Activated CD4-positive, alpha-beta T cell treated with anti-CD3 and anti-CD28 coated beads, Interleukin-2, amount 50 U/mL, for 16 hours (primary cell): ENCODE measurements at places on chromosomes 4 and X.

DNA sequence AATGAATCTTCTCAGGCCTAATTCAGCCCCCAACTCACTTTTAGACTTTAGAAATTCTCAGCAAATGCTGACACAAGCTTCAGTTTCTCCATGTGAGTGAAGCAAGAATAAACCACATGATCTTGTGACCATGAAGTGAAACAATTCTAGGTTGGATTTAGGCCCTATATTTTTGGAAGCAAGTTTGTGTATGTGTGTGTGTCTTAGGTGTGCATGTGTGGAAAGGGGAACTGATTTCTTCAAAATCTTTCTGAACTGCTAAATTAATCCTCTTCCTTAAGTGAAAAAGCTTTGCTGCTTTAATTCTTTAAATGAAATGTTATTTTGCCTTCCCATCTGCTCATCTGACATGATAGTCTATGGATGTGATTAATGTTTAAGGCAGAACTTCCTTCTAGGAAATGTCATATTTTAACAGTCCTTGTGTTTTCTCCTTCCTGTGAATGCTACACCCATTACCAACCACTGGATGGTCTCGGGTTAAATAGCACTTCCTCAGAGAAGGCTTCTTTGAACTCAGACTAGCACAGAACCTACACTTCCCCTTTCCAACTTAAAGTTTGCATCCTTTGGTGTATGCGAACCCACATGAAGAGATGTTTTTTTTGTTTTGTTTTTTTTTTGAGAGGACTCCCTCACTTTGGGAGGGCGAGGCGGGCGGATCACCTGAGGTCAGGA lies 1.2 kb upstream of the TMEM144 start:
- no peak for DNase-seq

DNA sequence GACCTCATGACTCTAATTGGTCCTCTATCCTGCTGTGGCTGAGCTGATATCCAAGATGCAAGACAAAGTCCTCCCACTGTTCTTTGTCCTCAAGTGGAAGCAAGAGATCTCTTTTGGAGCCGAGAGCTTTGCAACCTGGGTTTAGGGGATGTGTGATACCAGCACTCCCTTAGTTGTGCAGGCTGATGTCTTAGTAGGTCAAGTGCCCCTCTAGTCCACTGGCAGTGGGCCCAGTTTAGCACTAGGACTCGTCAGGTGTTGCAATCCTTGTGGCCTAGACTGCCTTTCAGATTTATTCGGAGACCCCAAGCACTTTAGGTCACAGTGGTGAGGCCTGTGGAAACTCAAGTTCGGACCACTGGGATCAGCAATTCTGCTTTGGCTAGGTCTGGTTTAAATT lies 64.0 kb downstream of the GPRASP3 start:
- DNase-seq = no peak

DNA sequence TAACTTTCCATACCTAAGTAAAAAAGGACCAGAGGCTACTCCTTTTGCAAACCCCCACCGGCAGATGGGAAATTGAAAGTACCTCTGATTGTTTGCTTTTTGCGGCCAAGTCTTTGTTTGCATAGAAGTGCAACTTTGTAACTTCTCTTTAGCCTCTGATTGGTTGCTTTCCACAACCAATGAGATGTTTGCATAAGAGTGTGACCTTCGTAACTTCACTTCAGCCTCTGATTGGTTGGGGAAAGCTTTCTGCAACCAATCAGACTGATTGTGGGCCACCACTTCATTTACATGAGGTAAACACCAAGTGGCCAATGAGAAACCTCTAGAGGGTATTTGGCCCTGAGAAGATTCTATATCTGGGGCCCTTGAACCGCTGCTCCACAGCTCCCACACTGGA lies 48.8 kb upstream of the PGRMC1 start:
- DNase-seq = no peak

DNA sequence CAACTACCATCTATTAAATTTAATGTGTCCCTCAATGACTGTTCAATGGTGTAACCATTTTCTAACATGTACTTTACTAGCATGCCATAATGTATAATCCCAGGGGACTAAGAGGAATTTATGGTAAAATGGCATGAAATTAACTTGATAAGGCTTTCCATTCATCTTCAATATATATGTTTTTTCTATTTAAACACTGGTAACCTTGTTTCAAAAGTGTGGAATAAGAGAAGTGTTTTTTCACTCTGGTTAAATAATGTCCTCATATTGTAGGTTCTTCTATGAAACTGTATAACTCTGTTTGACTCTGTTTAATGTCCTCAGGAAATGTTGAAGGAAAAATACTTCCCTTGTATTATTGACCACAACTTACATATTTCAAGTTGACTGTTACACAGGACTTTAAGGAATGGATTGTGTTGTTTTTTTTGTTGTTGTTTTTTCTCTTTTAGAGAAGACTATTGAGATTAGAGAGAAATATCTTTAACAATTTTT lies 113.8 kb upstream of the ARSJ start:
- DNase-seq = no peak

- no peak for DNase-seq
Observed at GRCh38 chr4:79065262-79065661, 126.0 kb upstream of the PAQR3 start.

GRCh38 chr4:24601121-24601520 lies 16.8 kb upstream of the DHX15 start:
- DNase-seq = no peak

- peak; percentile 44 for DNase-seq
Observed at GRCh38 chr4:112523008-112523721, 7.2 kb upstream of the NEUROG2 start.

DNA sequence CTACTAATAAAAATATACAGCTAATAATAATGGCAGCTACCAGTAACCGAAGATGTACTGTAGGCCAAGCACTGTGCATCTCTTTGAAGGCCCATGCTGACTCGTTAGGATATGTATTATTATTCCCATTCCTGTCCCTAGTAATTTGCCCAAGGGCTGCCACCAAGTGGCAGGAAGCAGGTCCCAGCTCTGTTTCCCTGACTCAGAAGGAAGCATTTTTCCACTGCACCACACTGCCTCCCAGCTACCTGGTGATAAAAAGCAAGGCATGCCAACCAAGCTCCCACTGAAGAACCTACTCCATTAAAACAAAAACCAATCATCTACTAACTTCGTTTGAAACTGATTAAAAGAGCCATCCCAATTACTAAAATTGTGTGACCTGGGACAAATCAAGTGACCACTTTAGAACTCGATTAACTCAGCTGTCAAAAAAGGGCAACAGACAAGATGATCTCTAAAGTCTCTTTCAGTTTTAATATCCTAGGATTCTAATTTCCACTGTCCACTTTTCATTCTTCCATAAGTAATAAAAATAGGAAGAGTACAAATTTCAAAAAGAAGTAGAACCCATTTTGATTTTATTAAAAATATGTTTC lies 24.3 kb upstream of the PGM2 start:
- DNase-seq = peak; percentile 4

DNA sequence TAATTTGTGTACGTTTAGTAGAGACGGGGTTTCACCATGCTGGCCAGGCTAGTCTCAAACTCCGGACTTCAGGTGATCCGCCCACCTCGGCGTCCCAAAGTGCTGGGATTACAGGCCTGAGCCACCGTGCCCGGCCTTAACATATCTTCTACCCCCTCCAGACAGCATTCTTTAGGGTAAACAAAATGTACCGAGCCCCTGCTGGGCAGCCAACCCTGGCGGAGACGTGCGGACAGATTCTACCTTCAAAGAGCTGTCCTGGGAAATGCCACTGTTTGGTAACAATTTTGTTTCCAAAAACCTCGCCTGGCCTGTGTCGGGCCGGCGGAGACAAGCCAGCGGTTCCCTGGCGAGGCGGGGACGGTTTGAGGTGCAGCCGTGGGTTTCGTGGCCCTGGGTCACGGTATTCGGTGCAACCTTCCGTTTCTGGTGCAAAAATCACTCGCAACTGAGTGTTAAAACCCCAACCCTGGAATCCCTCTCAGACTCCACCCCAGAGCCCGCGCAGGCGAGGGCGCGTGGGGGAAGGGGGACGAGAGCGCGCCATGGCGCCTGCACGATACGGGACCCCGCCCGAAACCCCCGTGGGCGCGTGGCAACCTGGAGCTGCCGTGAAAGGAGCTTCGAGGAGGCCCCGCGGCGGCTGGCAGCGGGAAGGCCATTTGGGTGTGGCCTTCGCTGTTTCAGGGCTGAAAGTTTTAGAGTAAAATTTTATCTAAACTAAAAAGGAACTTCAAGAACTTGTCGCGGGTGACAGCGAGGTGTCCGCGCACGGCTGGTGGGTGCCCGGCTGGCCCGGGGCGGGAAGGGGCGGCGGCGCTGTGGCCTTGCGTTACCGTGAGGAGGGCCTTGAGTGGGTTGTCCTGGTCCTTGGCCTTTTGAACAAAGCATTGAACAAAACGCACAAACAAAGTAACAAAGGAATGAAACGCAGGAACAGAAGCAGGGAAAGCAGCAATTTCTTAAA lies 17.0 kb downstream of the MRFAP1 start:
- DNase-seq = no peak

DNA sequence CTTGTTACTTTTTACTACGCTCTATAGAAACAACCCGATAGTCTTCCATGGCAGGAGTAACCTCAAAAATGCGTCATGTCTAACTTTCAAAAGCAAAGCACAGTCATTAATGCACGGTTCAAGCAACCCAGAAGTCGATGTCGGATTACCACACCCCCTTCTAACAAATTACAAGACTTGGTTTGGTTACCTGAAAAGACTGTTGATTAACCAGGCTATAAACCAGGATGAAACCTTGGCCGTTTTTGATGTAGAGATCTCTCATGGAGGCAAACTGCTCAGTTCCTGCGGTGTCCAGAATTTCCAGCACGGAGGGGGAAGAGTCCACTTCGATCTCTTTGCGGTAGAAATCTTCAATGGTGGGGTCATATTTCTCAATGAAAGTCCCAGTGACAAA lies 2.4 kb downstream of the RAP2C start:
- DNase-seq = peak; percentile 58

DNA sequence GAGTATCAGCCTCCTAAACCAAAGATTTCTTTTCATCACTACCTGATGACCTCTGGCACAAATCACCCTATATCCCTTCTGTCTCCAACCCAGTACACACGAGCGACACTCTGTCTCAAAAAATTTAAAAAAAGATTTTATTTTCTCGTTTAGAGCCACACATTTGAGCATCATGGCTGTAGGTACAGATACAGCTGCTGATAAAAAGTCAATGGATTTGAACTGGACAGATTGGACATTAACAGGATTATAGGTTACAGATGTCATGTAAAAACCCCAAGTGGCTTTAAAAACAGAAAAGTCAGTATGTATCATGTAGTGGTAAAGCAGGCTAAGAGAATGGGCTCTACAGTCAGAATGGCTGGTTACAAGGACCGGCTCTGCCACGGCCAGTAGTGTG lies 171.1 kb downstream of the SCFD2 start:
- no peak for DNase-seq

DNA sequence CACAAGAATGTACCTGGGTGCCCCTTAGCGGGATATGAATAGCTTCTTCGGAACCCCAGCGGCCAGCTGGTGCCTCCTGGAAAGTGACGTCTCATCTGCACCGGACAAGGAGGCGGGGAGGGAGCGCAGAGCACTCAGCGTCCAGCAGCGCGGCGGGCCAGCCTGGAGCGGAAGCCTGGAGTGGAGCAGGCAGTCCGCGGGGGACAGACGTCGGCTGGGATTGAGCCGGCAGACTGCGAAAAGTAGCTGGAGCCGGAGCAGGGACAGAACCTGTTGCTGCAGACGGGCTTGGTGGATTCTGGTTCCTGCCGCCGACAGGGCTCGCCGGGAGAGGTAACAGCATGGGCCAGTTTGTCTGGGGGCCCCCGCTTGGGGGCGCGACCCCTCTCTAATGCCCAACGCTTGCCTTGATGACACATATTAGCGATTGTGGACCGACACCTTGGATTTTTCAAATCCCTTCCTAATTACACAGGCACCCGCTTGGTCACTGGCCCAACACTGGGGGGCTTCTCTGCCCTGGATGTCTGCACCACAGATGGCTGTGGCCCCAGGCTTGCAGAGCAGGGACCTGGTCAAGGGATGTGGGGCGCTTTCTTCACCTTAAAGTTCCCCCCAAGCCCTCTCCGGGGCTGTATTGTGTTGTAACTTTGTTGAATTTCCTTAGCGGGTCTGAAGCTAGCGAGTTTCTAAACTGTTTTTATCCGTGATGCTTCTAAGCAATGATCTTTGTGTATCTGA lies at the start of gene NPFFR2:
Gene NPFFR2 (plus strand): TSS at position 133 of the 741 bp plus-strand sequence. CDS start 96,592 bp downstream, outside the sequence.
- no peak for DNase-seq

- DNase-seq = no peak
Observed at GRCh38 chrX:21678048-21678612, 20.0 kb upstream of the KLHL34 start.

DNA sequence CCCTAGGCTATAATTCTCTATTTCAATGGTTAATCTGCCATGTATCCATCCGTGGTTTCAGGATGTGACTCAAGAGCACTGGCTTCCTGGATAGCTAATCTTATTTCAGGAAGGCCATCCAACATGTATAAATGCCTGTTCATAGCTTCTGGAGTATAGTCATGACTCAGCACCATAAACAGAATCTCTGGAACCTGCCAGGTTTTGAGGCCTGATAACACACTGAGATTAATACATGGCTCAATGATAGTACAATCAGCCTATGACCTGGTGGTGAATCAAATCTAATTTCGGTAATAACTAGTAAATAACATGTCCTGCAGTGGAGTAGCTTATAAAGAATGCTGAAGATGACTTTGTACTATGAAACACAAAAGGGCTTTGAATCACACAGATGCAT lies 5.7 kb upstream of the IL13RA2 start:
- no peak for DNase-seq

GRCh38 chr4:81204571-81204970 lies 10.5 kb downstream of the PRKG2 start:
- no peak for DNase-seq
